Right ventricle myocardium superior (tissue), 1 donor: ENCODE measurements at places on chromosomes 16 and 17. TPM values are rescaled to one million over a fixed set of nuclear protein-coding genes. Genes with fewer than 3 reads are reported as not detected.

Gene MT1M
- total RNA-seq = 5.4 TPM

Gene MEIOB
- not detected for total RNA-seq

GRCh38 chr17:49229076-49229804, 1.3 kb downstream of the PHOSPHO1 start:
- DNase-seq = no peak

Gene TRPV3
- 1.0 TPM for total RNA-seq

DNA sequence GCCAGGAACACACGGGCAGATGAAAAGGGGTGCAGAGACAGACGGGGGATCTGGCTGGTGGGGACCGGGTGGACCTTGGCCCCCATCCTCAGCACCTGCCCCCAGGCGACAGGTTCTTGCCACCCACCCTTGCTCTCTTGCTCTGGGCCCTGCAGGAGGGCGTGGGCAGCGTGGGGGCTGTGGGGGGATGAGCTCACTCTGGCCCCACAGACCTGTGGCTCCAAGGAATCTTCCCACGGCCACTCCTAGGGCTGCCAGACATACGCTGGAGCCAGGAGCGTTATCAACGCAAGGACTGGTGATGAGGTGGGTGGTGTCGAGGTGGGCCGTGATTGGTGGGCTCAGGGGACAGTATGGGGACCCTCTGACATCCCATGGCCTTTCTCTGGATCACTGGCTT, 6.3 kb downstream of the CTRB1 start:
- DNase-seq = no peak

Gene LRRC37A2
- total RNA-seq = 5.1 TPM
